ENCODE measurements at places on chromosomes 2 and 18.

- no peak for DNase-seq
These were observed 24.2 kb upstream of the PRLH start for GRCh38 chr2:237542001-237542704.

GRCh38 chr2:241822264-241822623, 13.3 kb downstream of the NEU4 start:
- DNase-seq = no peak

GRCh38 chr2:216066230-216066629, 15.4 kb downstream of the PECR start:
- no peak for DNase-seq

GRCh38 chr18:61822879-61823278, 69.9 kb downstream of the RNF152 start:
- peak; percentile 33 for DNase-seq
